Stimulated activated CD4-positive, alpha-beta T cell treated with anti-CD3 and anti-CD28 coated beads, Interleukin-1b, Interleukin-23, amount 100 ng/mL, for 1 hour (primary cell): ENCODE measurements at places on chromosomes 3 and 15.

DNA sequence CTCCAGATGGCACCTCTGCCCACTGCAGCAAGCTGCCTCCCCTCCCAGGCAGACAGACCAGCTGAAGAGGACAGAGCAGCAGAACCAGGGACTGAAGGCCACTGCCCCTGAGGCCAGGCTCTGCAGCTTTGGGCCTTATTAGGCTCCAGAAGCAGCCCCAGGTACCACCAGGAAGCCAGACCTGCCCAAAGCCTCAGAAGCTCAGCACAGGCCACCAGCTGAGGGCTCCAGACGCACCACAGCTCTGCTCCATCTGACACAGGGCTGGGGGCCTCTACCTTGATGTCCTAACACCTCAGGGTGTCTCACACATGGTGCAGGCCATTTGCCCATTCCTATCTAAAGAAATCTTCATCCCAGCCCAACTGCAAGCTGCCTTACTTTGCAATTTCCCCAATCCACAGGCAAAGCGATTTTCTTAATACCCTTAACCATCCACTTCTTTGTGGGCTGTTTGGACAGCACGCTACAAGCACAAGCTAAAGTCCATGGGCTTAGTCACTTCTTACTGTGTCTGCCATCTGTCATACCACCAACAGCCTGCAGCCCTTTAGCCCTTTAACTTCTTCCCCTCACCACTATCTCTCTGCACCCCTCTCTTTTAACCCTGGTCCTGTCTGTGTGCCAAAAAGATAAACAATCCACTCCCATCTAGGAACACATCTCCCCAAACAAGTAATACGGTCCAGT is 112.1 kb downstream of the IQSEC1 start:
- no peak for DNase-seq

DNA sequence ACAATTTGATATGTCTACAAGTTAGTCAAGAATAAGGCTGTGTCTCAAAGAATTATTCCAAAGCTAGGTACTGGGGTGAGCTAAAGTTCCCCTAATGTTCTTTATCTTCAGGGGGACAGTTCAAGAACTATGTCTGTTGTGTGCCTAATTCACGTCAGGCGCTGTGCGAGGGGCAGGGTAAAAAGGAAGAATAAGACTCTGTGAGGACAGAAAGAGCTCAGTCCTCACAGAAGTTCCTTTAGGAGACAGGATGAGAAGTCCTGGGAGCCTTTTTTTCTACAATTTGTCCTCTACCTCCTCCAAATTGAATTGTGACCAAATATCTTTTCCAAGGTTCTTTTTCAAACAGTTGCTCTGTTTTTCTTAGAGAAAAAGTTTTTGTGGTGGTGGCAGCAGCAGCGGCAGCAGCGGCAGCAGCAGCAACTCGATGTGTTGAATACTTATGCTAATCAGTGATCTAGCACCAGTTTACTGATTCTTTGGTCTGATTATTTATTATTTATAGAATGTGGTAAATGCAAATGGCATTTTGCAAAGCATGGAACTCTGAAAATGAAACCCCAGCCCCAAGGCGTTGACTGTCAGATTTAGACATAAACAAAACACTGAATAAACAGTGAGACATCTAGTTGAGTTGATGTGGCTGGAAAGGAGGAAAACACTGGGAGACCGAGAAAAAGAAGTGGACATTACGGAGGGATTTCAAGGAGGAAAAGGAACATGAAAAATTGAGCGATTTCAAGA is 88.6 kb downstream of the GTPBP8 start:
- DNase-seq = no peak

DNA sequence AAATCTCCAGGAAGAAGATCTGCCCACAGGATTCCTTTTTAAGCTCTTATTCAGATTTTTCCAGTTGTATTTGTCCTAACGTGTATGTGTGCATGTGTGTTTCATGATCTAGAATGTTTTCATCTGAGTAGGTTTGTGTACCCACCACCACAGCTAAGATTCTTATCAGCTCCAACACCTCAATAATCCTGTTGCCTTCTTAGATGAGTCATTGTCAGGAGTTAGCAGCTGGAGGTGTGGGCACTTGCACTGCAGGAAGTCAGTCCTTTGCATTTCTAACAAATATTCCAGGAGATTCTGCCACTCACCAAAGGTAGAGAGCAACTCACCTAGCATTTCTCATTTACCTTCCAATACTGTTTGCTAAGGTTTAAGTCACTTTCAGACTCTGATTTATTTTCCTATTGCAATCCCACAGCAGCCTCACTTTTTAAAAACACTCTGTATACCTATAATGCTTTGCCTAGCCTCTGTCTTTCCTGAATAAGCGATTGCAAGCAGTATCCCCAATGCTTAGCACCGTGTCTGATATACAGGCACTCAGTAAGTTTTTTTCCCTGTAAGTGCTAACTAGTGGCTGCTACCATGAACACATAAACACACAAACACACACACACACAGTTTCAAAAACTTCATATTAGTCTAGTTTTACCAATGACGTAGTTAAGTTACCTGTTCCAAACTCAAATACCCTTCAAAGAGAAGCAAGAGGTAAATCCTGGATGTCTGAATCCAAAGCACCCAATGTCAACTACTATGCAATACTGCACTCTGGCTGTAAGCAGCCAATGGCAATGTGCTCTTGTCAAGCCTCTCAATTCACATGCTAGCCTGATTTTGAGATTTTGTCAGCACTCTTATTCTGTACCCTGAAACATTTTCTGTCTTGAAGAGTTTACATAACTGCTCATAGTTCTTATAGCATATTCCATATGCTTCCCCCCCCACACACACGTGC is 713.5 kb upstream of the LMCD1 start:
- no peak for DNase-seq

DNA sequence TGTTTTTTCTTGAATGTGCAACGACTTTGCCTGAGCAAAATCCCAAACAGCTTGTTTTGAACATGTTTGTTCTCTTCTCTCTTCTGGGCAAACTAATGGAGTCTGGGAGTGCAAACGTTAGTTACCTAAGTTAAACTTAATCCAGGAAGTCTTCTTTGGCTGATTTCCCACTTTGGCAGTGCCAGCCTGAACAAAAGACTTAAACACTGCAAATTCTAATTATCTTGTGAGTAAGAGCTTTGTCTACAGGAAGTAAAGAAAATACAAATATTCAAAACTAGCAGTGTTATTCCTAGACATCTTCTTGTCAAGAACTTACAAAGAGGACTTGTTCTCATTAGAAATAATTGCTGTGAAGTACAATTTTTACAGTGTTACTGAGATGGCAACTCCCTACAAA is 16.7 kb upstream of the DENND6A start:
- no peak for DNase-seq

- no peak for DNase-seq
These were observed 109.1 kb downstream of the LPP start for GRCh38 chr3:188262913-188263683.

GRCh38 chr3:31132132-31132769 is 237.8 kb upstream of the GADL1 start:
- no peak for DNase-seq

DNA sequence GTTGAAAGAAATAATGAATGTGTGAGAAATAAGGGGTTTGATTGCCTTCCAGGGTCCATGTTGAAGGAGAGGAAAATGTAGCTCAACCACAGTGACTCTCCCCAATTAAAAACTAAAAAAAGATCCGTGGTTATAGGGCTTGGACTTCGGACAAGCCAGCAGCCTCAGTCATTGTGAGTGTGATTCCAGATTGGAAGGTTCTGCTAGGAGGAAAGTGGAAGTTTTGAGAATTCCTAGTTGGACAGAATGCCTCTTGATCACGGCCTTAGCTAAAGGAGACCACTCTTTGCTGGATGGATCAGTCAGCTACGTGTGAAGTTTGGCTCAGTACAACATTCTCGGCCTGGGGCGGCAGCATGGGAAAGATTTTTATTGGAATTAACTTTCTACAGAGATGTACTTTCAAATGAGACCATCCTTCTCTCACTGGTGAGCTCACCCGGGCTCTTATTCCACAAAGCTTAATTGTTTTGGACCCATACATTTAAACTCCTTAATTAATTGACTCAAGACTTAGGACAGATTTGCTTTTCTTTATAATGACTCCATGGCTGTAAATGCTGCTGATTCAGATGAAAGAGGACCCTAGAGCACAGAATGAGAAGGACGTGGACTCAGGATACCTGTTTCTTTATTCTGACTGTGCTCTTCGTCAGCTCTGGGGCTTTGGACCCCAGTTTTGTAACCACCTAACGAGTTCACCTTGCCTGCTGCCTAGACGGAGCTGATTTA is 27.5 kb downstream of the FLNB start:
- no peak for DNase-seq

DNA sequence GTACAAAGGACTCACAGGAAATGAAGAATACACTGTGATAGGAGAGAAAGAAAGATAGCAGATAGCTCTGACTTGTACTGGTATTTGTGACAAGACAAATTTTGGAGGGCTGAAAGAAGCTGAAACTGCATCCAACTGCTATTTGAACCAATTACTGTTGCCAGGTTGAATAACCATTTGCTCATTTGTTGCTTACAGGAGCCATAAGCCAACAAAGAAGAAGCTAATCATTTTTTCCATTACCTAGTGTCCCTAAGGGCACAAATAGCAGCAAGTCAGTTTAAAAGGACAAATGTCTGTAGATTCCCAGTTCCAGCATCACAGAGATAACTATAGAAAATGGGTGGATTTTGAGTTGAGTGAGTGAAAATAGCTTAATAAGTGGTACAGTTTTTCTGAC is 376.9 kb upstream of the ARPP21 start:
- no peak for DNase-seq

GRCh38 chr3:172233474-172234277 is 194.3 kb downstream of the FNDC3B start:
- DNase-seq = no peak

GRCh38 chr3:127342735-127343134 is 54.9 kb upstream of the PRR20G start:
- no peak for DNase-seq

DNA sequence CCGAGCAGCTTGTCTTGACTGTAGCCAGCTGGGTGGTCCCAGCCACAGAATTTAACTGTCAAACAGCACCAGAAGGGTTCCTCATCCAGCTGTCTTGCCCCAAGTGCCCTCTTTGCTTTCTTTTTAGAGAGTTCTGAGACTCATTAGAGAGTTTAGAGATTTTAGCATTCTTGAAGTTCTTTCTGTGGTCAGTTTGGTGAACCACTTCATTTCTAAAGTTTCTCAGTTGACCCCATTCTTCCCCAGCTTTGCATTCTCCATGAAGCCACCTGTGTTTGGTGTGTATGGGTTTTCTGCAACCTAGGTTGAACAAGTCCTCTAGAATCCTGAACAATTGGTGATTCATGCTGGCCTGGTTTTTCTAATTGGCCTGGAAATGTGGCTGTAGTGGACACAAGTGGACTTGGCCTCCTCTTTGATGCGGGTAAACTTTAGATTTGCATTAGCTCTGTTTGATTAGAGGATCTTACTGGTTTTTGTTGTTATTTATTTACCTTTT is 33.7 kb downstream of the FLNB start:
- no peak for DNase-seq

DNA sequence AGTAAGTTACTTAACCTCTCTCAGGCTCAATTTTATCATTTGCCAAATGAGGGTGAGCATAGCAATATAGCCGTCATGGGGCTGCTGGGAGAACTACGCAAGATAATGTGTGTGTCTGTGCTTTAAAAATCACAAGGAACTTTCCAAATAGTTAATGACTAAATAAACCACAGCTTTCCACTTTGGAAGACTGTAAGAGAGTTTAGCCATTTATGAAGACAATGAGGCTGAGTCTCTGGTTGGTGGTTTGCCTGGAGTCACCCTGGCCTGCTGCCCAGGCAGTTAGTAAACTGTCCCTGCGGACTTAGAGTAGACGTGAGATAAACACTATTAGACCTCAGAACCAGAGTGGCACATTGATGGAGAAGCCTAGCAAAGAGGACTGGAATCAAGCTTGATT is 357.7 kb downstream of the CLSTN2 start:
- no peak for DNase-seq

DNA sequence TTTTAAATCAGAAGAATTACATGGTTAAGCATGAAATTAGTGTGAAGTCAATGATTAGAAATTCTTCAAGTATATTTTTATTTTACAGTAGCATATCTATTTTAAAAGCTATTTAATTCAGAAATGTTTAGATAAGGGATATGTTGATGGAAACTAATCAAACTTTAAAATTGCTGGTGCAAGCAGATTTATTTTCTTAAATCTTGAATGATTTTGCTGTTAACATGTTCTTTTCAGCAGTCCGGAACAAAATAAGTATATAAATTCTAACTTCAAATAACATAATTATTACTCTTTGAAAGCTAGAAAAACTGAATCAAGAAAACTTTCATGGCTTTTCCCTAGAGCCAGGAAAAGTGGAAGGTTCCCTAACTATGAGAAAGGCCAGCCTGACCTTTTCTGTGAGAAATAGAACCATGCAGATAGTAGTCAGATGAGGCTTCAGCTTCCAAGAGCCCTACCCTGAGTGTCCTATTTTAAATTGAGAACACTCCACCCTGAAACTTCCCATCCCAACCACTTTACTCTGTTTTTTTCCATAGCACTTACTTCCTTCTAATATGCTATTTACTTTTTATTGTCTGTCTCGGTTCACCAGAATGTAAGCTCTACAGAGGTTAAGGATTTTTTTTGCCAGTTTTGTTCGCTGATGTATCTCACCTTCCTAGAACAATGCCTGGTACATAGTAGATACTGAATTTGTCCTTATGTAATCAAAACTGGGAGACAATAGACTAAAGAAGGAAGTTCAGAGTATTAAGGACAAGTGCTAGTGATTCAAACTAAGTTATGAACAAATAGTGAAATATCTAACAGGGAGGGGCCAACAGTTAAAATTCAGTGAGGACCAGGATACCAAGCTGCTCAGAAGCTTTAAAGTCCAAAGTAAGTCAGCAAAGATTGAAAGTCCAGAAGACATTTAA is 66.8 kb downstream of the CD200R1L start:
- DNase-seq = no peak

DNA sequence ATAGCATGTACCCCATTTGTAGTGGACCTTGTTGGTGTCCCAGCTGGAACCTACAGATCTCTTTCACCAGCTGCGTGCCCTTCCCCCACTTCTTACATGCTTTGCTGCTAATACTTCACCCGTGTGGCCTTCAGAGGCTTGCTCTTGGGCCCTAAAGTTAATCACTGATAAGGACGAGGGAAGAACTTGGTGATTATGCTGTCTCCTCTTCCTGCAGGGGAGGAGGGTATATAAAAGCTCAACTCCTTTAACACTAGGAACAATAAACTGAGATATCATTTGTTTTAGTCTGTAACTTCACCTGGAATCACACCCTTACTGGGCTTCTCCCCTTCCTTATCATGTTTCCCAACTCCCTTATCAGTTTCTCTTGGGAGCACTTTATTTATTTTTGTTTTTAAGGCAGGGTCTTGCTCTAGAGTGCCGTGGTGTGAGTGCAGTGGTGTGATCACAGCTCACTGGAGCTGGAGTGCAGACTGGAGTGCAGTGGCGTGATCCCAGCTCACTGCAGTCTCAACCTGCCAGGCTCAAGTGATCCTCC is 43.2 kb upstream of the PIK3R4 start:
- DNase-seq = no peak

DNA sequence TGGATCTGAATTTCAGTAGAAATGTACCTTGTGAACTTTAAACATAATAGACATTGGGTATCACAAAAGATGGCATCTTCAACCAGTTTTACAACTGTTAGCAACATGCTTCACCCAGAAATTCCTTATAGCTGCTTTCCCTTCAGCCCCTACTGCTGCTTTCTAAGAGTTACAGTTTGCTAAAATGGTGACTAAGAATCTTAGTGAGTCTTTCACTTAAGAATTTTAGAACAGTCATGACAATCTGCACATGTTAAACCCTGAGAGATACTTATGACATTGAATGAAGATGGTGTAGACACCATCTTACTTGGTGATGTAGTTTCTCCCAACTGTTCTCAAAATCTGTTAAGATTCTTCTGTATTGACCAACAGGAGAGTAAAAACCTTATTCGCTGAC is 129.7 kb upstream of the UBE2E1 start:
- no peak for DNase-seq

- DNase-seq = no peak
These were observed 56.2 kb downstream of the SH3BP5 start for GRCh38 chr3:15276028-15276724.
